Astrocyte of the spinal cord (primary cell): ENCODE measurements at places on chromosomes 7 and 10.
A peak's percentile ranks its signal among the peaks of the same experiment; 100 is the strongest.

- peak; percentile 54 for DNase-seq
Observed at GRCh38 chr7:114530057-114530611, 115.5 kb downstream of the FOXP2 start.

DNA sequence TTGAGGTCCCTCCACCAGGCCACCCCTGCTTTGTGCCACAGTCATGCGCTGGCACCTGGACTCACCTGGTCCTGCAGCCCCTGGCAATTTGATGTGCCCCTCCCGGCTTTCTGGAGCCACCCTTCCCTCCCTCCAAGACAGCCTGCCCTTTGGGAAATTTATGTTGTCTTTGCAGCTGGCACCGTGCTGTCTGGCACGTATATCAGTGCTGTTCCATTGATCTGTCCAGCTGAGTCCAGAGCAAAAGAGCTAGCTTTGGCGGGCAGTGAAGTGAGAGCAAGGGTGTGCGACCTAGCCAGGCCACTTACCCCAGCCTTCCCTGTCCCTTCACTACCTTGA lies 5.7 kb downstream of the RARRES2 start:
- no peak for DNase-seq

- DNase-seq = no peak
Observed at GRCh38 chr7:130669085-130669700, 645 bp upstream of the COPG2 start.

DNA sequence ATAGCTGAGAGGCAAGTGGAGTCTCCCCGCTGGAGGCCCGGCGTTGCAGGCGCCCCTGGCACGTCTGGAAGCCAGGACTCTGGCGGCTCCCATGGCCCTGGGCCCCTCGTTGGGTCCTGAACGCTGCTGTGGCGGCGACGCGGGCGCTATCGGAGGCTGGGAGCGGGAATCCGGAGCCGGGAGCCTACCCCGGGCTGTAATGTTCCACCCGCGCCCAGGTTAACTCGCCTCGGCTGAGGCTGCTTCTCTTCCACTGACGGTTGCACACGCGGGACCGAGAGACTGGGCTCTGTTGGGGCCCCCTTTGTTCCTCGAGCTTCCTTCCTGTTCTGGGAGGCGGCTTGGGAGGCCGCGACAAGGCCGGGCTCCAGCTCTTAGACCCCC lies 1.3 kb upstream of the HOXA5 start:
- no peak for DNase-seq

- DNase-seq = no peak
Observed at GRCh38 chr7:86207740-86208139, 436.0 kb upstream of the GRM3 start.

DNA sequence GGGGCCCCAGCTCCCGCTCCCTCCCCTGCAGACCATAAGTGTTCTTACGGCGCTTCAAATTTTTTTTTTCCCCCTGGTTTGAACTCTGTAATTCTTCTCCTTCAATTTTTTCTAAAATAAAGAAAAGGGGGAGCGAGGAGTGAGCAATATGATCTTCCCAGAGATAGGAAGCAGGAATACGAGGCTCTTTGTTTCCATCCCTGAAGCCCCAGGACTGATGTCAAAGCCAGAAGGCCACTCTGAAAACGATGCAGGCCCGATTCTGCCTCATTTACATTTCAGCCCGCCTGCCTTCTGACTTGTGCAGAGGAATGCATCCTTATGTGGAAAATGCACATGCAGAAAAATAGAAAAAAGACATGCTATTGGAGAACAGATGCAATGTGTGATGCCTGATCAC lies 401.5 kb upstream of the MKI67 start:
- no peak for DNase-seq

DNA sequence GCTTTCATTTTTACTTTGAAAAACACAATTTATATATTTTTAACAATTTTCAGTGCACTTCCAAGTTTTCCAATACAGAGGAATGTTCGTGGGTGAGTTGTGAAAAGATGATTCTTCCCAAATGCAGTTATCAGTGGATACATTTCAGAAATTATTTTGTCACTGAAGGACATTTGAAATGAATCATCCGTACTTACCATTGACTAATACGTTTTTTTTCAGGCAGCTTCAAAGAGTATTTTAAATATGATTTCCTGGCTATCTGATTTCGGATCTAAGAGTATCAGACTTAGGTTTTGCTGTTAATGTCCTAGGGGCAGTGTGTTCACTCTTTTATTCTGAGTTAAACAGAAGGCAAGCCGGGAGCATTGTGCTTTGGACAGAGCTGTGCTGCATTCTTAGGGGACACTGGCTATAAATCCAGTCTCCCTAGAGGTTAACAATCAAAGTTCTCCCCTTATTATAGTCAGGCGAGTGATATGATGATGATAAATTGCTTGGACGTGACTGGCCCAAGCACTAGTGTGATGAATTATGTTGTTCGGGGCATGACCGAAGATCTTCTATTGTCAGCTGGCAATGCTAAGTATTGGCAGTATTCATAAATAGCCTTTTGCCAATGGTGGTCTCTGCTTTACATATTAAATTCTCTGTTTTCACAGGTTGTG lies 4.5 kb downstream of the PTER start:
- no peak for DNase-seq

DNA sequence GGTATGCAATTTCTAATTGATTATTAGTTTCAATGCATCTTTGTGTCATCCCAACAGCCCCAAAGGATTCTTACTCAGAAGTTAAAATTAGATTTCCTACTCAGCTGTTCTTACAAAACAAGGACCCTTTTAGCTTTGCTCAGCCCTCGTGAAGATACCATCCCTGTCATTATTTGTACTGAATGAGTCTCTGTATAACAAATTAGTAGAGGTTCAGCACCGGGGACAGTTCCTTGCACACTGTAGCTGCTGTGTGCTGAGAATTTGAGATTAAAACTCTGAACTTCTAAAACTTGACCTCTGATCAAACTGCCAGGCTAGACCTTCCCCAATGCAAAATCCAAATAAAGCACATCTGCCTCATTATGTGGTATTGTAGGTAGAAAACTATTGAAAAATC lies 299.1 kb downstream of the LHFPL3 start:
- DNase-seq = peak; percentile 31

DNA sequence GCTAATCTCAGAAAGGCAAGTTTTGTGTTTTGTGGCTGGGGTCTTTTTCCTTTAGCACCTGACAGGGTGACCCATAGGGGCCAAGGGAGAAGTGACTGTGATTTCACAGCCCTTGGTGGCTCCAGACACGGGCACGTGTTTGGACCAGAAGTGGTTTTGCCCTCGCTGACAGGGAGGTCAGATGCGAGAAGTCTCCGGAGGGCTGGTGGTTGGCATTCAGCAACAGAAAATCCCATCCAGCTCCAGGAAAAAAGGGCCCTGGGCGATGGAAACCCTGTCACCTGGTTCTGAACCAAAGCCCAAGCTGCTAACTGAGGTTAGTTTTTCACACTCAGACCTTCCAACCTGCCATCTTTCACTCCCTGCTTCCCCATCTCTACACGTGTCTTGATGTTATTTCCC lies 272.9 kb downstream of the TRIL start:
- no peak for DNase-seq

DNA sequence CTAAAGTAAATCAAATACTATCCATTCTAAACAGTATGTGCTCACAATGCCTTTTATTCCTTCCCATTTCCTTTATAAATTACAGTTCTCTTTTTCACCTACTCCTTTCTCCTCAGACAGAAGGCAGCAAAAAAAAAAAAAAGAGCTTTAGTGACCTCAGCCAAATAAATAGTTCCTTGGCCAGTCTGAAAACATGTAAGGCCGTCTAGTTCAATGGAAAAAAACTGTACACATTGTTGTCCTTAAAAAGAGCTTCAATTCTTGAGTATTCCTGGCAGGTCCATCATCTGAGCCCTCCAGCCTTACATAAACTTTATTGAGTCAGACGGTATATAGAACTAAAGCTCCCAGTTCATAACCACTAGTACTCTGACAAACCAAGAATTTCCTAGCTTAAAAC lies 185.4 kb downstream of the CACNA2D1 start:
- no peak for DNase-seq

- DNase-seq = peak; percentile 63
Observed at GRCh38 chr10:46228563-46229071, 58.2 kb upstream of the ANTXRL start.

- peak; percentile 86 for DNase-seq
Observed at GRCh38 chr10:21315645-21316220, 209.7 kb downstream of the SKIDA1 start.

DNA sequence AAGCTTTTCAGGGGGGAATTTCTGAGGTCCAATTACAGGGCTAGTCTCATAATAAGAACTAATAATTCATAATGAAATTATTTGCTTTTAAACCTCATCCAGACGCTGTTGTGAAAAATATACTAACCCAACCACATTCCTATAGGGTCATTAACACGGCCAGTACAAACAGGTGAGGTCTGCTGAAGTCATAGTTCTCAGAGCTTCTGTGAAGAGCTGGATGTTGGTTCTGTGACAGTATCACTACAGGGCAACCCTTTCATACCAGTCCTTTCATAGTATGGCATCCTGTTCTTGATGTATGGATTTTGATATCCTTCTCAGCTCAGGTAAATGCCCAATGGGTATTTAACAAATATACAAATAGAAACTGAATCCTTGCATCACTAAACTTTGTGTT lies 62.3 kb upstream of the FAM133B start:
- no peak for DNase-seq

DNA sequence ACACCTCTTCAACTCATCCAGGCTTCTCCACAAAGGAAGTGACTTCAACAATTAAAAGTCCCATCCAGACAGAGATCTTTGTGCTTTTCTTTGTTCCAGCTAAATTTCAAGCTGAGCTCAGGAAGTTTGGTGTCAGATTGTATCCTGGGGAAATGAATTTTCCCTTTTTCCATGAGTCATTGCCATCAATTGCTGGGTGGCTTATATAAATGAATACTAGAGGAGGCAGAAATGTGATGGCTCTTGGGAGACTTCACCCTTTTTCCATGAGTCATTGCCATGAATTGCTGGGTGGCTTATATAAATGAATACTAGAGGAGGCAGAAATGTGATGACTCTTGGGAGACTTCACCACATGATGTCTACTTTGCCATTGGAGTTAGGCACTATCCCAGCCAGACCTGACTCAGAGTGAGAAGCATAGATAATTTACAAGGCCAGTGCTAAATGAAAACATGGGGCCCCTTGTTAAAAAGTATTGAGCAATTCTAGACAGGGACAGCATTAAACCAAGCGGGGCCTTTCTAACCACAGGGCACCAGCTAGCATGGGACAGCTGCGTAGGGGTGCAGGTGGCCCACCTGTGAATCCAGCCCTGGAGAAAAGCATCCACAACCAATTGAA lies 339.2 kb upstream of the PODXL start:
- peak; percentile 98 for DNase-seq

GRCh38 chr10:58431903-58432302 lies 46.7 kb downstream of the TFAM start:
- peak; percentile 50 for DNase-seq

DNA sequence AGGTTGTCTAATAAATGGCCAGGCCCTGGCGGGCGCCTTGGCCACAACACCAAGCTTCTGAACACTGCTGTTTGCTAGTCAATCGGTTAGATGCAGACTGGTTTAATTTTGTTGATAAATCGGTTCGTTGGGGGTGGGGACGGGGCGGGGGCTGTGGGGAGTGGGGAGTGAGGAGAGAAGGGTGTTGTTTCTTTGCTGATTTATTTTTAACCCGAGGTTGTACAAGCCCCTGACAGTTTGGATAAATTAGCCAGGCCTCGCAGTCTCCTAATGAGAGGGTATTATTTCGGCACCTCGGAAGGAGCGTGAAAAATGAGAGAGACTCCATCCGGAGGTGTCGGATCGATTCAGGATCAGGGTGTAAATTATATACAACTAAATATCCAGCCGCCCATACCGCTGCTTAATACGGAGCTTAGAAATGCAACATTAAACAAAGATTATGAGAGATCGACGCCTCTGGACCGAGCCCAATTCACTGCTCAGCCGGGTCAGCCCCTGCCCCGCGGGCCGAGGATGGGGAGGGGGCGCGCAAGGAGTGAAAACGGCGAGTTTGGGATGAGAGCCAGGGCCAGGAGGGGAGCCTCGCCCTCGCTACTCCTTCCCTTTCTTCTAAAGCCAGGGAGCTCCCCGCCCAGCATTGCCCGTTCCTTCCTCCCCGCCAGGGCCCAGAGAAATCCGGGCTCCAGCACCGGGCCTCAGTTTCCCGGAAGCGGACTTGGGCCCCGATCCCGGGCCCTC lies 8.0 kb downstream of the UNCX start:
- DNase-seq = no peak

- peak; percentile 46 for DNase-seq
Observed at GRCh38 chr7:76358011-76358480, 745 bp downstream of the YWHAG start.

DNA sequence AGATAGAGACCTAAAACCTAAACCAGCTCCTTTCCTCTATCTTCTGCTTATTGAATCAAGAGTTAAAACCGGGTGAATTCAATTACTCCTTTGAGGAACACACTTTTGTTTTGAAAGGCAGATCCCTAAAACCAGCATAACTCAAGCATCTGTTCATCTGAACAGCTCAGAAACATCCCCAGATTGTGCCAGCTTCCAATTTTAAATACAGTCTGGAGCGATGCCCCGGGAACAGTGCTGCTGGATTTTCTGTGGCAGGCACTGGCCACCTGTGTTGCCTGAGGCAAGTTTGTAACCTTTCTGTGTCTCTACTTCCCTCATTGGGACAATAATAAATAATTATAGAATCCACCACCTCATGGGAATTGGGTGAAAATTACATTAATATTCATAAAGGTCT lies 281.4 kb upstream of the NFE2L3 start:
- no peak for DNase-seq

DNA sequence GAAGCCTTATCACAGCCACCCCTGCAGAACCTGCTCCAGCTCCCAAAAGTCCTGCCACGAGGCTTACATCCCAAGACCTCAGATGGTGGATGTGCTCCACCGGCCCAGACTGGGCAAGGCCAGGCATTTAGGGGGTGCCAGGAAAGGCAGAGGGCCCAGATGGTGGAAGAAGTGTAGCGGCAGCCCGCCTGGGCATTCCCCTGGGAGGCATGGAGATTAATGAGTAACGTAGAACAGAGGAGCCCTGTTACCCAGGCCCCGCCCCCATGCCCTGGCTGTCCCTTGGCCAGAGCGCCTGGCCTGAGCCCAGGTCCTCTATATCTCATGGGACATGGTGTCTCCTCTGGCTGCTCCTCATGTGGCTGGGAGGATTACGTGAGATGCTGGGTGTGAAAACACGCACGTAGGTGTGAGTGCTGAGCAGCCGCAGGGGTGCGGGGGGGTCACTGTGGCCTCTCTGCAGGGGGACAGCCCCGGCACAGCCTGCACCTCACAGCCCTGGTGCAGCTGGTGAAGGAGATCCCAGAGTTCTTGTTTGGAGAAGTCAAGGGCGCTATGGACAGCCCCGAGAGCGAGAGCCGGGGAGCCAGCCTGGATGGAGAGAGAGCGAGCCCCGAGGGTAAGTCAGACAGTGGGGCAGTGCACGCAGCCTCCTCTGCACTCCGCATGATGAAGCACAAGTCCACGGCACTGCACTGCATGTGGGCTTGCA lies 52.9 kb downstream of the ZNF467 start:
- no peak for DNase-seq

- DNase-seq = peak; percentile 66
Observed at GRCh38 chr7:71637578-71637977, 505.6 kb downstream of the GALNT17 start.
